Activated T-cell treated with anti-CD3 and anti-CD28 coated beads, Interleukin-2, amount 50 U/mL, for 72 hours (primary cell): ENCODE measurements at places on chromosomes 7 and 10. TPM values are rescaled to one million over a fixed set of nuclear protein-coding genes. Genes with fewer than 3 reads are reported as not detected.

DNA sequence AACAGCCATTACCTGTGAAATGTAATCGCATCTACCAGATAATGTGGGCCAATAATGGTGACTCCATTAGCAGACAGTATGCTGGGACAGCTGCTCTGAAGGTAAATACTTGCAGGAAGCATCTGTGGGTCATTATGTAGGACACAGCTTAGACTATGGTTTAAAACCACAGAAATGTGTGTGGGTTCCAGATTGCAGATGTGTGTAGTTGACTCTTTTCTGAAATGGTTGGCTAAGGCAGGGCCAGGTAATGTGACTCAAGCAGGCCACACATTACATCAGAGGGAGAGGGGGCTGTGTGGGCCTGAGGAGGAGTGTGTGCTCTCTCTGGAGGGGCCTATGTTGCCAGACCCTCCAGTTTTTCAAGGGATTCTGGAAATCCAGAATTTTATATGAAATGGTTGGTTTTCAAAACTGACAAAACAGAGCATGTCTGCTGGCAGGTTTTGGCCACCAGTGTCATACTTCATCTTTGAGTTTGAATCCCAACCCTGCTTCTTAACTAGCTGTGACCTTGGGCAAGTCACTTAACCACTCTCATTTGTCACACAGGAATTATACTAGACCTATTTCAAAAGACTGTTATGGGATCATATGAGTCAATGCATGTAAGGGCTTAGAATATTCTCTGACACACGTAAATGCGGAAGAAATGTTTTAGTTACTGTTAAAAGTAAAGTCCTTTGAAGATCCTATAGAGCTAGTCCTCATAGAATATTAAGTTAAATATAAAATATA lies 64.5 kb downstream of the MCMBP start:
- H3K4me3 ChIP-seq: no peak overlapping the region
- H3K27ac ChIP-seq: peak overlapping the region; percentile 70
- peak; percentile 45 for DNase-seq

- H3K4me3 ChIP-seq: no peak overlapping the region
- no peak for DNase-seq
- H3K36me3 ChIP-seq: no peaks in the 10 kb centered on the region
- H3K27me3 ChIP-seq: no peaks in the 10 kb centered on the region
- H3K4me1 ChIP-seq: no peaks in the 10 kb centered on the region
- no peak overlapping the region for H3K27ac ChIP-seq
Observed at GRCh38 chr7:157658851-157659412, 322.1 kb downstream of the DNAJB6 start.

DNA sequence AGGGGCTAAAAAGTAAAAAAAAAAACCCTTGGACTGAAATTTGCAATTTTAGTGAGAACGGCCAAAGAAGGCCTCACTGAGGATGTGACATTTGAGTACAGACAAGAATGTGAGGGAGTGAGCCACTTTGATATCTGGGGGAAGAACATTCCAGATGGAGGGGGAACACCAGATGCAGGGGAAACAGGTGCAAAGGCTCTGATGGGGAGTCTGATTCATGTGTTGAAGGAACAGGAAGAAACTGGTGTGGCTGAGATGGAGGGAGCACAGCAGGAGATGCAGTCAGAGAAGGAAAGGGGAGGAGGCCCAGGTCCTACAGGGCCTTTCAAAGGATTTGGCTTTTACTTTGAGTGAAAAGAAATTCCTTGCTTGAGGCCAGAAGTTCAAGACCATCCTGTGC lies 615.7 kb upstream of the NRP1 start:
- H3K27ac ChIP-seq: no peak overlapping the region
- no peak for DNase-seq
- H3K4me3 ChIP-seq: no peak overlapping the region
- no peaks in the 10 kb centered on the region for H3K36me3 ChIP-seq
- no peaks in the 10 kb centered on the region for H3K4me1 ChIP-seq
- no peaks in the 10 kb centered on the region for H3K27me3 ChIP-seq

- H3K27ac ChIP-seq: no peak overlapping the region
- no peaks in the 10 kb centered on the region for H3K4me1 ChIP-seq
- H3K27me3 ChIP-seq: no peaks in the 10 kb centered on the region
Observed at GRCh38 chr10:78782441-78782840, 286.3 kb upstream of the ZMIZ1 start.

DNA sequence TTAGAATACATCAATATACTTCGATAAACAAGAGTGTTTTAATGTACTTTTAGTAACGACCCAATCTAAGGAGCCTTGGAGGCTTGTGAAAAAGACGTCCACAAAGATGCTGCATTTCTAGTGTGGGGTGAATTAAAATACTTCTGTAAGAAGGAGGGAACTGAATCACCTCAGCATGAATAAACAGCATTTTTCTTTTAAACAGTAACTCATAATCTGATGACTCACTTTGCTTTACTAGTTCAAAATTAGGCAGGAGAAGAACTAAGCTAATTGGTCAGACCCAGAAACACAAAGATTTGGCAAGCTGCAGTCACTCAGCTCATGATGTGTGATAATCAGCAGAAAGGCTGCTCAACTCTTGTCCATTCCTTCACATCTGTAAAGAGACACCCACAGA lies 24.2 kb downstream of the NCOA4 start:
- peak overlapping the region; percentile 64 for H3K27ac ChIP-seq
- DNase-seq: no peak
- peaks cover 18% of the 10 kb centered on the region for H3K36me3 ChIP-seq
- no peak overlapping the region for H3K4me3 ChIP-seq
- H3K27me3 ChIP-seq: no peaks in the 10 kb centered on the region

DNA sequence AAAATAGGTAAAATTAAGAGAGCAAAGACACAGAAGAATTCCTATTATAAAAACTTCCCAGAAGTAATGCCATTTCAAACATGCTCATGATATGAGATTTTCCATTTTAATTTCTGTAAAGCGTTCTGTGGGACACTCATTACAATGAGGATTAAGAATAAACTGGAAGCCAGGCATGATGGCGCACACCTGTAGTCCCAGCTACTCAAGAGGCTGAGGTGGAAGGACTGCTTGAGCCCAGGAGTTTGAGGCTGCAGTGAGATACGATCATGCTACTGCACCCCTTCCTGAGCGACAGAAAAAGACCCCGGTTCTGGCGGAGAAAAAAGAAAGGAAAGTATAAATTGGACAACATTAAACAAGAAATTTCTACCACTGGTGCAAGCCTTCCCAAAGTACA lies 1.5 kb downstream of the DNA2 start:
- no peaks in the 10 kb centered on the region for H3K27me3 ChIP-seq
- H3K4me1 ChIP-seq: peaks cover 33% of the 10 kb centered on the region
- peak overlapping the region; percentile 99 for H3K4me3 ChIP-seq
- peak overlapping the region; percentile 34 for H3K27ac ChIP-seq
- peaks cover 4% of the 10 kb centered on the region for H3K36me3 ChIP-seq

GRCh38 chr7:34036972-34037792 lies 131.8 kb downstream of the BMPER start:
- no peaks in the 10 kb centered on the region for H3K27me3 ChIP-seq
- DNase-seq: no peak
- H3K4me1 ChIP-seq: no peaks in the 10 kb centered on the region

DNA sequence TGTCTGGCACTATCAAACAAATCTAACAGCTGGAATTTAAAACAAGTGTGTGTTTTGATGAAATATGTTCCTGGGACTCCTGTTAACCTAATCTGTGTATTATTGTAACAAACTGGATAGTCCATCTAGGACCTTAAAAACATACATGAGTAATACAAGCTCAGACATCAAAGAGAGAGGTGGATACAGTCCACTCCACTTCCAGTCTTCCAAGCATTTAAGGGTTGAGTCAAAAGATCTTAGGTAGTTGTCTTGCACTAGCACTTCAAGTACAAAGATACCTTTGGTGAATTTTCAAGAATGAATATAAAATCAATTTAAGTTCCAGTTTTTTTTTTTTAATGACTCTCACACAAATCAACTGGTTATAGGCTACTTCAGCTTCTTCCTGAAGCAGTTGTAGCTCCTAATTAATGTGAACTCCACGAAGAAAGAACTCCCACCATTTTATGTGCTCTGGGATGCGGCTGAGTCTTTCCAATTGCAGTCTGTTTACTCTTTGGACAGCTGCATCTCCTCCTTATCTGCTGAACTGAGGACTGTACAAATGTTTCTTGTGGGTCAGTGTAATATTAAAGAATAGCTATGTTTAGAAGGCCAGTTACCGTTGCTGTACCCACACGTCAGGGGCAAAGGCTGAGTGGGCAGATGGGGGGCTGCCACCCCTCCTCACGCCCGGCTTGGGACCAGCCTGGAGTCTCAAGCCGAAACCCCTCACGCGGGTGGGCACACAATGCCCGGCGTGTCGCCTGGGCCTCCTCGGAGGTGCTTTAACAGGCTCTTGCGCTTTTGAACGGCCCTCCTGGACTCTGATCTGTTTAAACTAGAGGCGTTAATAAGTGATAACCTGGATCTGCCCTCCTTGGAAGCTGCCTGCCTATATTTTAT lies 2.9 kb upstream of the IGF2BP3 start:
- peaks cover 39% of the 10 kb centered on the region for H3K4me1 ChIP-seq
- peak overlapping the region; percentile 83 for H3K4me3 ChIP-seq
- no peak for DNase-seq
- H3K36me3 ChIP-seq: peaks cover 5% of the 10 kb centered on the region
- peak overlapping the region; percentile 42 for H3K27ac ChIP-seq

DNA sequence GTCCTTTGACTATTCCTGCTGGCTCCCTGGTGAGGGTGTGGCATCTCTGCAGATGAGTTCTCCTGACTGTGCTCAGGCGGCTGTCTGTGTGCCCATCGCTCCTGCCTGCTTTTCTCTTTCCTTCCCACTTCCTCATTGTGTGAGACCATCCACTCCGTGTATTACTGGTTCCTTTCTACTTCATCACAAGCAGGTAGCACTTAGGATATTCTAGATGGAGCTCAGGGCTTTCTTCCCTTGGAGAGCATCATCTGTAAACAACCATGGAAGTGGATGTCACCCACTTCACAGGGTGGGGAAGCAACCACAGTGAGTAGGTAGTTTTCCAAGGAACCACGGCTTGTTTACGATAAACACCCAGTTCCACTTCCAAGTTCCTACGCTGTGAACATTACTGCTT lies 15.7 kb downstream of the DNAJB6 start:
- peaks cover 96% of the 10 kb centered on the region for H3K4me1 ChIP-seq
- DNase-seq: no peak
- no peaks in the 10 kb centered on the region for H3K27me3 ChIP-seq
- H3K4me3 ChIP-seq: peak overlapping the region; percentile 79

DNA sequence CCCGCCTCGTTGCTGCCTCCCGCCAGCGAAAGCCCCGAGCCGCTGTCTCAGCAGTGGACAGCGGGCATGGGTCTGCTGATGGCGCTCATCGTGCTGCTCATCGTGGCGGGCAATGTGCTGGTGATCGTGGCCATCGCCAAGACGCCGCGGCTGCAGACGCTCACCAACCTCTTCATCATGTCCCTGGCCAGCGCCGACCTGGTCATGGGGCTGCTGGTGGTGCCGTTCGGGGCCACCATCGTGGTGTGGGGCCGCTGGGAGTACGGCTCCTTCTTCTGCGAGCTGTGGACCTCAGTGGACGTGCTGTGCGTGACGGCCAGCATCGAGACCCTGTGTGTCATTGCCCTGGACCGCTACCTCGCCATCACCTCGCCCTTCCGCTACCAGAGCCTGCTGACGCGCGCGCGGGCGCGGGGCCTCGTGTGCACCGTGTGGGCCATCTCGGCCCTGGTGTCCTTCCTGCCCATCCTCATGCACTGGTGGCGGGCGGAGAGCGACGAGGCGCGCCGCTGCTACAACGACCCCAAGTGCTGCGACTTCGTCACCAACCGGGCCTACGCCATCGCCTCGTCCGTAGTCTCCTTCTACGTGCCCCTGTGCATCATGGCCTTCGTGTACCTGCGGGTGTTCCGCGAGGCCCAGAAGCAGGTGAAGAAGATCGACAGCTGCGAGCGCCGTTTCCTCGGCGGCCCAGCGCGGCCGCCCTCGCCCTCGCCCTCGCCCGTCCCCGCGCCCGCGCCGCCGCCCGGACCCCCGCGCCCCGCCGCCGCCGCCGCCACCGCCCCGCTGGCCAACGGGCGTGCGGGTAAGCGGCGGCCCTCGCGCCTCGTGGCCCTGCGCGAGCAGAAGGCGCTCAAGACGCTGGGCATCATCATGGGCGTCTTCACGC lies 825 bp downstream of the ADRB1 start:
- peaks cover 80% of the 10 kb centered on the region for H3K27me3 ChIP-seq
- no peak for DNase-seq
- peak overlapping the region; percentile 84 for H3K4me3 ChIP-seq
- H3K4me1 ChIP-seq: peaks cover 19% of the 10 kb centered on the region

GRCh38 chr10:102113956-102114857 lies 6.0 kb downstream of the LDB1 start:
- peak; percentile 21 for DNase-seq
- no peaks in the 10 kb centered on the region for H3K36me3 ChIP-seq
- H3K27ac ChIP-seq: peak overlapping the region; percentile 62
- H3K4me1 ChIP-seq: peaks cover 64% of the 10 kb centered on the region

- no peak overlapping the region for H3K4me3 ChIP-seq
- H3K27ac ChIP-seq: no peak overlapping the region
- peaks cover 1% of the 10 kb centered on the region for H3K36me3 ChIP-seq
- peaks cover 8% of the 10 kb centered on the region for H3K4me1 ChIP-seq
- DNase-seq: no peak
- no peaks in the 10 kb centered on the region for H3K27me3 ChIP-seq
Observed at GRCh38 chr7:27889800-27890199, 149.8 kb downstream of the TAX1BP1 start.

DNA sequence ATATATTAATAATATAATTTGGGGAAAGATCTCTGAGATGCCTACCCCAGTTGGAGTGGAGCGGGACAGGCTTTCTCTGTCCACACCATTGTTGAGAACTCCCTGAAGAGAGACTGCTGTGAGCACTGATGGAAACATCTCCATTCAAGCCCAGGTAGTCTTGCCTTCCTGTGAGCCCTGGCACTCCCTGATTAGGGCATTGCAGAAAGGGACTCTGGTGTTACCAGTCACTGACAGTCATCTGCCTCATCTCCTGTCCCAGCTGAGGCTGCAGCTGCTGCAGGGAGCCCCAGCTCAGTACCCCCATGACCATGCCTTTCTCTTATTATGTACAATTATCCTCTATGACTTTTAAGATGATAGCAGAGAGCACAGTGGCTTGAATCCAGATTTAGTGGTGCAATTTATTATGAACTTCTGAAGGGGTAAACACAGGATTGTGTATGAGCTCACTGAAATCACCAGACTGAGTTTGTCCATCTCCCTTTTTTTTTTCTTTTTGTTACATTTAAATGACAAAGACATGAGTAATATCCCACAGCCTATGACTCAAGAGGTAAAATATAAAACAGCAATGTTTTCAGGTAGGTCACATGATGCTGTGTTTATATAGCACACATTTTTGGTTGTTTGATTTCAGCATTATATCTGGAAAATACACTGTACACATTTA lies 236.9 kb downstream of the SLC25A13 start:
- no peak for DNase-seq
- H3K4me1 ChIP-seq: peaks cover 8% of the 10 kb centered on the region
- peaks cover 29% of the 10 kb centered on the region for H3K27me3 ChIP-seq
- no peak overlapping the region for H3K27ac ChIP-seq
- H3K36me3 ChIP-seq: no peaks in the 10 kb centered on the region
- no peak overlapping the region for H3K4me3 ChIP-seq

CHAT gene
- total RNA-seq: not detected

SUGCT gene
- 1.6 TPM for total RNA-seq

ANXA8 gene
- not detected for total RNA-seq

PRKG1 gene
- not detected for total RNA-seq

SPAM1 gene
- total RNA-seq: not detected

ATRNL1 gene
- total RNA-seq: 0.23 TPM

GPR15LG gene
- not detected for total RNA-seq

EPC1 gene
- 38.3 TPM for total RNA-seq

OR2A12 gene
- total RNA-seq: not detected

MEPCE gene
- 61.0 TPM for total RNA-seq
